Calu3 (cell line): ENCODE measurements at places on chromosomes 2 and 18. TPM values are rescaled to one million over a fixed set of nuclear protein-coding genes. Genes with fewer than 3 reads are reported as not detected.
A peak's percentile ranks its signal among the peaks of the same experiment; 100 is the strongest.

PAX8 gene
- total RNA-seq: 12.2 and 14.5 TPM in 2 replicates

DNA sequence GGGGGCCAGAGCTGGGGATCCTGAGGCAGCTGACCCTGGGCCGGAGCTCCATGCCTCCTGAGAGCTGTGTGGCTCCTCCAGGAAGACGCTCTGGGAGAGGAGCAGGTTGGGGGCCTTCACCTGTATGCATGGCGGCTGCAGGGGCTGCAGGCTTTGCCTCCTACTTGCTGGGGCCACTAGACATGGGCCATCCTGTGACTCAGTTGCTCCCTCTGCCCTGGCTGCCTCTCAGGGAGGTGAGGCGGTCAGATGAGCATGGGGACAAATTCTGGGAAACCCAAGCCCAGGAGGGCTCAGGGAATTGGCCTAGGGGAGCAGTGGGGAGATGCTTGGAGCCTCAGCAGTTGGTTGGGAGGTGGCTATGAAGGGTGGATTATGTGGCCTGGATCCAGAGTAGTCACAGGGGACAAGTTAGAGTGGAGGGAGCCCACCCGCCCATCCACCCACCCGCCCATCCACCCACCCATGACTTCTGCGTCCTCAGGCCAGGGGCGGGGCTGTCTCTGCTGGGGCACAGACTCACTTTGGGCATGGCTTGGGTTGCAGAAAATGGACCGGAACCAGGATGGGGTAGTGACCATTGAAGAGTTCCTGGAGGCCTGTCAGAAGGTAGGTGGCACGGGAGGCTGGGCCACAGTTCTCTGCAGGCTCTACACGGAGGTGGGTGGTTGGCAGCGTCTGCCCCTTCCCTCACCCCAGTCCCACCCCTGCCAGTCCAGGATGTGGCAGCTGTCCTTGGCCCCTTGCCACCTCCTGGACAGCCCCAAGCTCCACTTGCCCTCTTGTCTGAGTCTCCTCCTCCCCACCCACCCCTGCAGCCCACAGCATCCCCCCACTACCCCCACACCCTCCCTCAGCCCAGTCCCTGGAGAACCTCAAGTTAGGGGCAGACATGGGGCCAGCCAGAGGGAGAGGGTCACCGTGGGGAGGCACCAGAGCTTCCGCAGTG is 19.5 kb upstream of the FAHD2A start:
- peaks cover 28% of the 10 kb centered on the region for H3K27me3 ChIP-seq
- no peak overlapping the region for H3K4me3 ChIP-seq
- H3K4me1 ChIP-seq: no peaks in the 10 kb centered on the region
- H3K27ac ChIP-seq: no peak overlapping the region
- no peak for DNase-seq
- no peaks in the 10 kb centered on the region for H3K36me3 ChIP-seq

IL1F10 gene
- not detected in 2 replicates for total RNA-seq

GPR45 gene
- total RNA-seq: not detected in 2 replicates

DNA sequence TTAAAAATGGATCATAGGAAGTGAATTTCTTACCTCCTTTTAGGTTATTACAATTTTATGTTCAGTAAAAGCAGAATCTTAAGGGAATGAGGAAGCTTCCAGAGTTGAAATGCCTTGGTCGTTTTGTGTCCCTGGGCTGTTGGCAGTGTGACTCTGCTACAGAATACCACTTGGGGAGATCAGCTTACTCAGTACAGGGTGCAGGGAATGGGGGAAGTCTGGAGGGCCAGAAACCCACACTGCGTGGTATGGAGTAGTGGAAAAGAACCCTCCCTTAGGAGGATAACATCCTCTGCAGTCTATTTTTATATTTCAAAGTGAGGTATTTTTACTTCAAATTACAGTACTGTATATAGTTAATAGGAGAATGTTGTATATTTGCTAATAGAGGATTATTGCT is 51.1 kb downstream of the R3HDM1 start:
- H3K4me3 ChIP-seq: no peak overlapping the region
- H3K27ac ChIP-seq: no peak overlapping the region
- no peak for DNase-seq
- no peaks in the 10 kb centered on the region for H3K4me1 ChIP-seq
- H3K27me3 ChIP-seq: no peaks in the 10 kb centered on the region

GRCh38 chr2:222361787-222362186 is 62.6 kb upstream of the SGPP2 start:
- no peak for DNase-seq
- H3K4me3 ChIP-seq: no peak overlapping the region
- H3K27me3 ChIP-seq: no peaks in the 10 kb centered on the region
- H3K27ac ChIP-seq: no peak overlapping the region
- H3K36me3 ChIP-seq: no peaks in the 10 kb centered on the region
- H3K4me1 ChIP-seq: peaks cover 7% of the 10 kb centered on the region

HAUS1 gene
- total RNA-seq: 33.5 and 35.7 TPM in 2 replicates

- no peak overlapping the region for H3K27ac ChIP-seq
- DNase-seq: no peak
These were observed 105.8 kb downstream of the GALNT14 start for GRCh38 chr2:31032475-31032874.

- no peak overlapping the region for H3K27ac ChIP-seq
- no peak overlapping the region for H3K4me3 ChIP-seq
- H3K36me3 ChIP-seq: no peaks in the 10 kb centered on the region
These were observed 381.6 kb upstream of the TRIB2 start for GRCh38 chr2:12335131-12335530.

DNA sequence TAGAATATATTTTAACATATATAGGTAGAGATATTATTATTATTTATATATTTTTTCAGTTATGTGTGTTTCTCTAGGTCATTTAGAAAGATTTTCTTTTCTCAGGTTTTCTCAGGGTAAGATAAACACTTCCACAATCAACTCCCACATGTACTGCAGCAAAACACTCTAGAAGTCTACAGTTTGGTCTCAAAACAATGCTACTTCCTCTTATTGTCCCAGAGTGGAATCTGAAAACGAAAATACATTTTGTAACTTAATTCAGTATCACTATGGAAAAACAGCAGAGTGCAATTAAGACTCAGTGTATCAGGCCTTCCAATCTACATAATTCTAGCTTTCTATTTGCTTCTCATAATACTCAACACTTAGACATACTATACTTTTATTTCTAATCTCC is 190.1 kb upstream of the SLC35G4 start:
- H3K27me3 ChIP-seq: peaks cover 22% of the 10 kb centered on the region
- no peaks in the 10 kb centered on the region for H3K36me3 ChIP-seq
- no peak overlapping the region for H3K4me3 ChIP-seq
- no peak overlapping the region for H3K27ac ChIP-seq
- no peaks in the 10 kb centered on the region for H3K4me1 ChIP-seq
- no peak for DNase-seq

APCDD1 gene
- total RNA-seq: 0.51 TPM in 1 of 2 replicates, not detected in the other

SERPINB12 gene
- total RNA-seq: not detected in 2 replicates

ASB18 gene
- total RNA-seq: not detected in 2 replicates

SH2D6 gene
- total RNA-seq: 1.8 and 2.4 TPM in 2 replicates

- H3K36me3 ChIP-seq: no peaks in the 10 kb centered on the region
- no peak overlapping the region for H3K27ac ChIP-seq
- H3K4me3 ChIP-seq: no peak overlapping the region
- H3K4me1 ChIP-seq: no peaks in the 10 kb centered on the region
- no peak for DNase-seq
These were observed 76.1 kb upstream of the DNMT3A start for GRCh38 chr2:25417715-25418369.

NYAP2 gene
- total RNA-seq: 0.07 TPM in 1 of 2 replicates, not detected in the other

DNA sequence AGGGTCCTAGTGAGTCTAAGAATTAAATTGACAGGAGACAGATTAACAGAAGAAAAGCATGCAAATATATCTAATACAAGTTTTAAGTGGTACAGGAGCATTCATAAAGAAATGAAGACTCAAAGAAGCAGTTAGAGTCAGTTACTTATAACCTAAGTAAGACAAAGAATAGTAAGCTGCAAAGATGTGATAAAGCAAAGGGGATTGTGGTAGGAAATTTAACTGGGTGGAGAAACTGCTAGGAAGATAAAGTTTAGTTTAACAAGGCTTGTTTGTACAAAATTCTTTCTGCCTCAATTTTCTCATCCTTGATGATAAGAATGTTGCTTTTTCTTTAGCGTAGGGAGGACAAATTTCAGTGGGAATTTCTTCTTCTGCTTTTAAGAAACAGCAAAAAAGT is 35.5 kb upstream of the ST6GAL2 start:
- H3K27me3 ChIP-seq: no peaks in the 10 kb centered on the region
- H3K4me1 ChIP-seq: no peaks in the 10 kb centered on the region
- no peak overlapping the region for H3K27ac ChIP-seq
- no peak overlapping the region for H3K4me3 ChIP-seq

DNA sequence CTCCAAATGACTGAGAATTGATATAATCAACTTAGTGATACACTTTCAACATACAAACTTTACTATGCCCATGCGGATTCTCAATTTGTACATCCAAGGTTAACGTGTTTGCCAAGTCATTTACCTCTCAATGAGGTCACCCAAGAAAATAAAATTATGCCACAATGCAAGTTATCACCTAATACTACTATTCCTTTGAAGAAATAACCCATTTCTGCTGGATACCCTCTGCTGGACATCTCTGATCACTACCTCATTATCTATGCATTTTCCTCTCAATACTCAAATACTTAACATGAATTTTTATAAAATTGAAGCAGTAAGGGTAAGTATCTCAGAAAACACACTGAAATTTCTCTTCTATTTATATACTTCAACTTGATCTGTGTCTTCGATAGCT is 12.7 kb downstream of the HNRNPLL start:
- no peaks in the 10 kb centered on the region for H3K36me3 ChIP-seq
- no peak overlapping the region for H3K27ac ChIP-seq
- H3K27me3 ChIP-seq: no peaks in the 10 kb centered on the region

DNA sequence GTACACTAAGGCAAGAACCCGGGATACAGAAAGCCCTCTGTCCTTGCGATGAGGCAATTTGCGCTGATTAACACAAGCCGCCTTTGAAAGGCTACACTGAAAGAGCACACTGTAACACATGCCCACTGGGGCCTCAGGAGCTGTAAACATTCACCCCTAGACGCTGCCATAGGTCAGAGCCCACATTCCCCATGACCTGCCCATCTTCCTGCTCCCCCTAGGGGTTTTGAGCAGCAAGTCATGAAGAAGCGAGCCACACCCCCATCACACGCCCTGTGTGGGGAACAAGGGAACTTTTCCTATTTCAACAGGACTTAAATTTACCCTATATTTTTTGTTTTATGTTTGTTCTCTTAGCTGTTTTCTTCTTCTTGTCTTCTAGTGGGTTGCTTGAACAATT is 47.8 kb upstream of the SLC4A10 start:
- H3K4me3 ChIP-seq: no peak overlapping the region
- no peak overlapping the region for H3K27ac ChIP-seq
- no peaks in the 10 kb centered on the region for H3K36me3 ChIP-seq
- peaks cover 9% of the 10 kb centered on the region for H3K4me1 ChIP-seq
- H3K27me3 ChIP-seq: no peaks in the 10 kb centered on the region

DNA sequence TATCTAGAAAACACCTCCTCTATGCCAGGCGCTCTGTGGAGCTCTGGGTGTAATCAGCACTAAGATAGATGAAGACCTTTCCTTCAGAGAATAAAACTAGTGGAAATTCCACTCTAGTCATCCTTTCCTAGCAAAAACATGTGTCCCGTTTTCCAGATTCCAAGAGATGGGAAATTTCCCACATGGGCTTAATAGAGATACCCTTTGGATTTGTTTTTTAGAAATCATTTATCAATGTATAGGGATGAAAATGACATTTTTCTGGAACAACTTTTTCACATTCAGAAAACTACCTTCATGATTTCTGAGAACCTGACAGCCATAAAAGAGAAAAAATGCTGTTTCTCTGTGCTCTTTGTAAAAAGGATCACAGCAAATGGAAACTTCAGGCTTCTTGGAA is 152.1 kb downstream of the NCKAP5 start:
- no peak overlapping the region for H3K4me3 ChIP-seq
- H3K27ac ChIP-seq: no peak overlapping the region
- no peak for DNase-seq
- no peaks in the 10 kb centered on the region for H3K27me3 ChIP-seq

LRRC30 gene
- not detected in 2 replicates for total RNA-seq

DNA sequence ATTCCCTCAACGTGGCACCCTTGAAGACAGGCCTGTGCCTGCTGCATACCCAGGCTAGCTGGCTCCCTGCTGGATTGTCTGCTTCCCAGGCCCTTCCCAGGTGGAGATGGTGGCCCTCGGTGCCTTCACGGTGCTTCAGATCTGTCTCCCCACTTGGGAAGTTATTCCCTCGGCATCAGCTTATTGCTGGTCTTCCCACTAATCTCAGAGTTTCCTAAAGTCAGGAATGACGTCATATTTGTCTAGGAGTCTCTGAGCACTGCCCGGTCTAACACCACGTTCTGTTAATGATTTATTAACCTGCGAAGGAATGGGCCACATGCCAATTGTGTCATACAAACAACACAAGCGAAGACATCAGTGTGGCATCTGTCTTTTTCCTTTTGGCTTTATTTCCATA is 269.8 kb upstream of the ID2 start:
- peak overlapping the region; percentile 76 for H3K27ac ChIP-seq
- H3K27me3 ChIP-seq: no peaks in the 10 kb centered on the region
- H3K4me3 ChIP-seq: peak overlapping the region; percentile 19
- peaks cover 55% of the 10 kb centered on the region for H3K4me1 ChIP-seq

FLACC1 gene
- total RNA-seq: 1.2 and 1.4 TPM in 2 replicates

DNA sequence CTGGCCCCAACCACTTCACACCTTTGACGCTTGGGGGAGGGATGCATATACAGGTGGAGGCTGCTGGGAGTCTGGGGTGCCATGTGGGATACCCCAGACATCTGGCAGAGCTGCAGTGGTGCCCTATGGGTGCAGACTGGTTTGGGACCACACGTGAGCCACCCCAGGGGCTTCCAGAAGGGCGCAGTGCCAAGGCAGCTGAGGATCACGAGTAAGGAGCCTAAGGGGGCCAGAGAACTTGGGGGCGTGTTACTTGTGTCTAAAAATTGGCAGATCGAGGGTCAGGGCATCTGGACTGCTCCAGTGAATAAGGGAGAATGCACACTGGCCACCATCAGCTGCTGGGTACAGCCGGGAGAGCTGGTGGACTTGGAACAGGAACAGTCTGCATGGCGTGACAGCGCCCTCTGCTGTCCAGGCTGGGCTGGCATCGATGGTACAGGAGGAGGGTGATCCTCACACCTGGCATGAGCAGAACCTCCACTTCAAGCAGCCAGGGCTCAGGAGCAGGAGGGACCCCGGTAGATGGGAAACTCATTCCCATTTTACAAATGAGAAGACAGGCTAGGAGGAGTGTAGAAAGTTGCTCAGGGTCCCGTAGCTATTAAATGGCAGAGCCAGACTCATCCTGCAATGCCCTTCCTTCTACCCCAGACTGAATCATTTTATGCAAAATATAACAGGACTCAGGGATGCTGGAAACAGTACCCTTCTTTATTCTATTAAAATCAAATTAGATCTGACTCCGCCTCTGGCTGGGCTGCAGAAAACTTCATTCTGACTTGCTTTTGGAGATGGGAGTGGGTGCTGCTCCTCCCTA is 60.4 kb downstream of the ATOH8 start:
- H3K27me3 ChIP-seq: peaks cover 19% of the 10 kb centered on the region
- H3K36me3 ChIP-seq: no peaks in the 10 kb centered on the region

DNA sequence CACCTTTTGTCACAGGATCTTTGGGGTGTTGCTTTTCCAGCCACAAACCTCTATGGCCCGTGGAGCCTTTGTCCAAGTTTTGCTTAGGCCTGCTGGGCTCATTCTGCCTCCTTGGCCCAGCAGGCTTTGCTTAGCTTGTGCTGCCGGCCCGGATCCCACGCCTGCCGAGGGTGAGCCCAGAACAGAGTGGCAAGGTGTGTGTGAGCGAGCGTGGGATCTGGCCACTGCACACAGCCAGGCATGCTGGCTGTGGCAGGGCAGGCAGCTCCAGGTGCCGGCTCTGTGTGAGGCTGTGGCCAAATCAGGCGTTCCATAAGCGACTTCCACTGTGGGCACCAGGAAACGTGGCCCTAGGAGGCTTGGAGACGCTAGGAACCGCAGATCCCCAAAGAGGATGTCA is 97.5 kb downstream of the ATP9B start:
- H3K27ac ChIP-seq: no peak overlapping the region
- no peak overlapping the region for H3K4me3 ChIP-seq
- H3K36me3 ChIP-seq: no peaks in the 10 kb centered on the region
- H3K27me3 ChIP-seq: no peaks in the 10 kb centered on the region

ZSWIM2 gene
- not detected in 2 replicates for total RNA-seq

TMEM247 gene
- not detected in 2 replicates for total RNA-seq
